ENCODE measurements at places on chromosomes 16 and 17.

DNA sequence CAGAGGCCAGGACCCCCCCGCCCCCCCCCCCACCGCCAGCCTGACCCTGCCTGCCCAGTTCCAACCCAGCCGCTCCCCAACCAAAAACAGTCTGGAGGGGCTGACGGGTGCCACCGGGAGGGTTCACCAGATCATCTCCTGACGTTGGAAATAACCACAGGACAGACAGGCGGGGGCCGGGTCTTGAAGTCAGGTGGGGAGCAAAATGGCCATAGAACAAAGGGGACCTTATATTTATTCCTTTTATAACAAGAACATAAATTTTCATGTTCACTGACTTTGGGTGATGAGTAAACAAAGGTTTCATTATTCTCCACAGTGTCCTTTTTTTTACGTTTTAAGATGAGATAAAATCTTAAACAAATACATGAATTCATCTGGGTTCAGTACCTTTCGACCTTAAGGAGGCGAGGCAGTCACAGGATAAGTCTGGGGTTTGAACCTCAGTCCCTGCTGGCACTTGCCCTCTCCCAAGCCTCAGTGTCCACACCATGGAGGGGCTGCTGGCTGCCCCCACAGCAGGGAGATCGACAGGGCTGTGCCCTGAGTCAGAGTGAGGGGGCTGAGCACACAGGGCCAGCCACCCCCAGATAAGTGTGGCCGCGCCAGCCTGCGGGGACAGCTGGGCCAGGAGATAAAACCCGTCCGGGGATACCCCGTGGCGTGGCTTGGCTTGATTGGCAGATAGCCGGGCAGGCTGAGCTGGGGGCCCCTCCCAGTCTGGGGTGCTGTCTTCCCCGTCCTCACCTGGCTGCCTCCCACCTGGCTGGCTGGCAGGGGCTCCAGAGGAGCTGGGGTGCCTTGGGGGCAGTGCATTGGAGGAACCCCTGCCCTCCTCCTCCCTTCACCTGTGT is 15.0 kb downstream of the SLC7A5 start:
- no peak for DNase-seq

DNA sequence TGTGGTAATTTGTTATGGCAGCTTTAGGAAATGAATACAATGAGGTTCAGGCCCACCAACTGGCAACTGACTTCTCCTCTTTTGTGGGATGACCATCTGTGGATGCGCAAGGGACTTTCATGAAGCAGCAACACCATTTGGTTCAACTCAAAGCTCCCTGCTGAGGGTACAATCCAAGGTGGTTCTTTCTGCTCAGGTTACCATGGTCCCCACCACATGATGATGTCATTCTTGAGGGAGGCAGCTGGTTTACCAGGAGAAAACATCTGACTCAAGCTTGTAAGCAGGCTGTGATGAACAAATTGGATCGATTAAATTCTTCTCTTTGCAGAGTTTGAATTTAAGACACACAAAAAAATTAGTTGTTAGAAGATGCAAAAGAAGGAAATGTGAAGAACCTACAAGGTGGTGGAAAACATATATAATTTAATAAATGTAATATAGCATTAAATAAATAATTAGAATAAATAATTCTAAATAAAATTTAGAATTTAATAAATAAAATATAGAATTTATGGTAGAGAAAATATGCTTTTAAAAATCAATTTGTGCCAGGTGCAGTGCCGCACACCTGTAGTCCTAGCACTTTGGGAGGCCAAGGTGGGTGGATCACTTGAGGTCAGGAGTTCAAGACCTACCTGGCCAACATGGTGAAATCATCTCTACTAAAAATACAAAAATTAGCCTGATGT is 67.6 kb upstream of the ANKFN1 start:
- no peak for DNase-seq

GRCh38 chr16:60405286-60405685 is 1631.0 kb downstream of the CDH8 start:
- DNase-seq: no peak

DNA sequence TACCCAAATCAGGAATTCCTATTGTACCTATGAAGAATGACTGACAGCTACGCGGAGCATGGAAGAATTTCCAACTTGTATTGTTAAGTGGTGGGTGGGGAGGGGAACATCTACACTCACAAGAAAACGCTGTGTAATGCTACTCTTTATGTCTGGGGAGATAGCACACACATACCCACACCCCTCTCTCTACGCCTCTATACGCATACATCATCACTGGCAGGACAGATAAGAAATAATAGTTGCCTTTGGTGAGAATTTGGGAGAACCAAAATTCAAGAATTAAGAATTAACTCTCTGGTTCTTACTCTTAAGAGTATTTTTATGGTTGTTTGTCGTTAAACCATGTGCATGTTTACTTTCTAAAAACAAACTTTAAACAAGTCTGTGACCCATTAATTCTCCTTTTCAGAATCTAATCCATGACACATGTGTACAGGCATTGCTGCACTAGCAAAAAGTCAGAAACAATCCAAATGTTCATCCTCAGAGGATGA is 33.9 kb downstream of the CREBBP start:
- no peak for DNase-seq

DNA sequence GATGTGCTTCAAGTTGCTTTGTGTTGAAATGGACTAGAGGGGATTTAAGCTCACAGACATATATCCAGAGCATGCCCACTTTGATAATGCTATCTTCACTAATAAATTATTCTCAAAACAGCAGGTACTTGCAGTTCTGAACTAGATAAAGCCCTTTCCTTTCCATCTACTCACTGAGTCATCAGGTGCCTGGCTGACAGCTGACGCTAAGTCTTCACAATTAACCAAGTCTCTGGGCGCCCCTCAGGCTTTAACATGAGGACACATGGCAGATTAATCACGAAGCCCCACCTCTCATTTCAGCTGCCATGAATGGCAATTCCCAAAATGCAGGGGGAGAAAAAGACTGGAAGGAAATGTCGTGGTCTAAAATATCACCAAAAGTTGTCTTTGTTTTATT is 29.5 kb upstream of the CRISPLD2 start:
- DNase-seq: no peak

DNA sequence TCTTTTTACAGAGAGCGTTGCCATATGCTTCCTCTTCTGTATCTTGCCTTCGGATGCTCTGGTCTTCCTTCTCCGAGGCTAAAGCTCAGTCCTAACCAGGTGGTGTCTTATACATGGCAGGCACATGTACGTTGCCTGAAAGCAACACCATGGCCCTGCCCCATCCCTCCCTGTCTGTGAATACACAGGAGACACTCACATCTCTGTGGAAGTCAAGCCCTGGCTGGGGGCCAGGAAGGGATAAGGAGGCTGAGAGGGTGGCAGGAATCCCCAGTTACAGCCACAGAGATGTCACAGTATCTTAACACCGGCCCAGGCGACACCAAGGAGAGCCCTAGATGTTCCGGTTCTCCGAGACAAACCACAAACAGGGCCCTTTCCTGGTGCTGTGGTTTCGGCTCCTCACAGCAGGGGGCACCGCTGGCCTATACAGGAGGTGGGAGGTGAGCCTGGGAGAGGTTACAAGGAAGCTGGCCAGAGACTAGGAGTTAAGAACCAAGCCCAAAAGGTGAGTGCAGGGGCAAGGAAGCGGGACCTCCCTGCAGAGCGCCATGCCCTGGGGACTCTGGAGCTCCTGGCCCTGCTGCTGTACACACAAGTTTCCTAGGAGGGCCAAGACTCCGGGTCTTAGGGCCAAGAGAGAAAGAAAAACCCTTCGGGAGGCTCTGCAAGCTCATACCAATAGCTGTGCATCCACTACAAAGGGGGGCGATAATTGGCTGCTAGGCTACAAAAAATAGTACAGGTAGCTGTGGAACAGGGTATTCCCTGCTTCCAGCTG is 41.7 kb downstream of the SRL start:
- DNase-seq: peak; percentile 37

GRCh38 chr17:42050393-42051012 is at the start of gene C17orf113:
C17orf113 (minus strand) TSS chr17:42050601; CDS start chr17:42043376, 7,225 bp downstream.
- peak; percentile 35 for DNase-seq

- DNase-seq: no peak
These were observed 282.1 kb upstream of the IRX5 start for GRCh38 chr16:54648575-54648974.

- DNase-seq: no peak
These were observed 472.7 kb upstream of the HSBP1 start for GRCh38 chr16:83335076-83335475.

DNA sequence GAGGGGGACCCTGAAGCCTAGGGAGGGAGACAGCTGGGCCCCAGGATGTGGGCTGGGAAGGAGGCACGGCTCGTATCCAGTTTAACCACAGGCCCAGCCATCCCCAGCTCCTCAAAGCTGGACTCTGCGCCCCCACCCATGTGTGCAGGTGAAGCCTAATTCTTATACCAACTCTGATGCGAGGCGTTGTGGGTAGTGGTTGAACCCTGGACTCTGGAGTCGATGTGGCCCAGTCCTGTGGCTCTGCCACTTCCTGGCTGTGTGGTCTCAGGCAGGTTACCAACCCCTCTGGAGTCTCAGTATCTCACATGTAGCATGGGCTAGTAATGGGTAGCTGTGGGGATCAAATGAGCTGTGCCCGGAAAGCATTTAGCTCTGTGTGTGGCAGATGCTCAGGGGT is 60.4 kb upstream of the TOB1 start:
- DNase-seq: no peak
